Hematopoietic multipotent progenitor cell treated with erythropoietin and hydrocortisone succinate and interleukin-3 and kit ligand, for 8 days (in vitro differentiated cells): ENCODE measurements at places on chromosomes 11 and 22.

- peak; percentile 73 for DNase-seq
Measured at GRCh38 chr22:50252082-50253045, 1.3 kb upstream of the HDAC10 start.

GRCh38 chr11:99537681-99538080 is 516.9 kb downstream of the CNTN5 start:
- no peak for DNase-seq

- DNase-seq, result no peak
Measured at GRCh38 chr11:91850533-91851275, 373.9 kb upstream of the FAT3 start.

DNA sequence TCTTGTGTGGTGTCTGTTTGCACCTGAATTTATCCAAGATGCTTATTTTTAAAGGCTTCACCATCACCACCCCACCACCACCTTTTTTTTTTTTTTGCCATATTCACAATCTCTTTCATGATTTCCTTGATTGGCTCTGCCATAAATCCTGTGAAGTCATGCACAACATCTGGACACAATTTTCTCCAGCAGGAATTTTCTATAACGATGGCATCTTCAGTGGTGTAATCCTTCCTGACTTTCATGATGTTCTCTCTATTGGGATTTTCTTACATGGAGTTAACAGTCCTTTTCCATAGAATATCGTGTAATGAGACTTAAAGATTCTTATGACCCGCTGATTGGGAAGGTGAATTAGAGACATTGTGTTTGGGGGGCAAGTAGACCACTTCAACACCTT is 17.8 kb downstream of the ZFP91 start:
- DNase-seq, result no peak

DNA sequence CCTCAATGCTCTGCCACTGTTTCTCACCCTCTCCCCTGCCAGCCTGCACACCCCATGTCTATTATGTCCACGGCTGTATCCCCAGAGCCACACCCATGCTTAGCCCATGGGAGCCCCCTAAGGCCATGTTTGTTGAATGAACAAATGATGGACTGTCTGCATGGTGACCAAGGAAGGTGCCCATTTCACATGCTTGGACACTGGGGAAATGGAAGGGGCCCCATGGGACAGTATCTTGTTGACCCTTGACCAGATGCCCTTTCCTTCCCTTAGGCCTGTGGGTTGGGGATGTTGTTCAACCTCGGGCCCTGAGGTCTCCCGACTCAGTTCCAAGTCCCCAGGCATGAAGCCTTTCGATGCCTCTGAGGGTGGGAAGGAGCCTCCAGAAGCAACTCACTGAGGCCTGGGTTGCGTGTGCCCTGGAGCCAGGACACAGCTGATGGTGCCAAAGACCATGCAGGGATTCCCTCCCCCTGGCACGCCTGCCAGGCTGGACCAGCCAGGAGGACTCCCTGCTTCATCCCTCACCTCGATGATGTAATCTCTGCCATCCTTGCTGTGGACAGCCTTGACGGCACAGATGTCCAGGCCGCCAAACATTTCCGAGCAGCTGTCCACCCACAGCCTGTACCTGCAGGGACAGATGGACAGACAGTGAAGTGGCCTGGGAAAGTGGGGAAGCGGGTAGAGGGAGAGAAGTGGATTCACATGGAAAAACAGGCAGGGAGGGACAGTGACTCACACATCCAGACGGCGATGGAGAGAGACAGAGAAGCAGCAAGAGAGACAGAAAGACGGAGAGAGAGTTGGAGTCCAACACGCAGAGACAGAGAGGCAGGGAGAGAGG is 58.9 kb downstream of the FBXO7 start:
- DNase-seq, result no peak

- DNase-seq, result peak; percentile 72
Measured at GRCh38 chr11:34926101-34926830, 9.8 kb downstream of the PDHX start.

DNA sequence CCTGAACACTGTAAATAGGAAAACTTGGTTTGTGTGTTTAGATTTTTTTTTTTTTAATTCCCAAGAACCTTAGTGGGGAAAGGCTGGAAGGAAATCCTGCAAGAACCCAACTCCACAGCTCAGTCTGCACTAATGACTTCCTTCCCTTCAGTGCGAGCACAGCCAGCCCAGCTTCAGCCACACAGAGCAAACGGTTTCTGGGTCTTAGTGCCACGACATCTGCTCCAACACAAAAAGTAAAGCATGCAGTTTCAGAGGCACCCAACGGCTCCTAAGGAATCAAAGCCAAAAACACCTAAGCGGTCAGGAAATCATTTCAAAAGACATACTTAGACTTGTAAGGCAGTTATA is 236.1 kb downstream of the TTC28 start:
- peak; percentile 11 for DNase-seq

DNA sequence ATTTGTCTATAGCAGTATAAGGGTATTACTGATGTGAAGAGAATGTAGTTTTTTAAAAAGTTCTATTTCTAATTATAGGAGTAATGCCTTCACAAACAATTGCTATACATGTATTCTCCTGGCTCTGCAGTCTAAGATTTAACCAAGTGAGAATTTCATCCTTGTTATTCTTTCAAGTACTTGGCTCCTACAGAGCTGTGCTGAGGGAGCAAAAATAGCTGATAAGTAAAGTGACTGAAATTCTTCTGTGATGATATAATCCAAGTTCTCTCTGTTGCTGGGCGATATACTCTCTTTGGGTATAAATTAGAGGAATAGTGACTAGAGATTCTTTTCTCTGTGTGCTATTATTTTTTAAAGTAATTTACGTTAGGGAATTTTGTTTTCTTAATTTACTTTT is 68.0 kb downstream of the PGR start:
- DNase-seq, result no peak

- no peak for DNase-seq
Measured at GRCh38 chr11:115941044-115941443, 436.8 kb upstream of the CADM1 start.

- peak; percentile 64 for DNase-seq
Measured at GRCh38 chr22:32475468-32476010, 928 bp downstream of the FBXO7 start.

GRCh38 chr11:64762277-64762673 is 2.5 kb upstream of the PYGM start:
- no peak for DNase-seq

DNA sequence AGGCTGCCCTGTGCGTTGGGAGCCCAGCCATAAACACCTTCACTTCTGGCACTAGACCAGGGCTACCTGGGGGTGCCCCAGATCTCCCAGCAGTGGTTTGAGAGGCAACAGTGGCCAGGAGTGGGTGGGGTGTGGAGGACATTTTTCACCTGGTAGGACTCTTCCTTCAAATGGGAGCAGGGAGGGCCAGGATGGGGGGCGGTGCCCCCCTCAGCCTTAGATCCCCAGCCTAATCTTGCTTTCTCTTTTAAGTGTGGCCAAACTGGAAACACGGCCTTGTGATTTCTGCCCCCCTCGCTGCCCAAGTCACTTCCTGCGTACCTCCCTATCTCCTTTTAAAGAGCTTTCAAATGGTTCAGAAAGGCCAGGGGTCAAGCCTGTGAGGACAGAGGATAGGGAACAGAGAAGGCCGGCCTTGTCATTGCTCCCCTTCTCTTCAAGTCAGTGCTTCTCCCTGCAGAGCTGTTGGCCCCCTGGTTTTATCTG is 800 bp downstream of the KCNJ5 start:
- no peak for DNase-seq

GRCh38 chr11:36149538-36150242 is 139.5 kb downstream of the COMMD9 start:
- DNase-seq, result peak; percentile 94

GRCh38 chr11:3955299-3955665 is 99.8 kb downstream of the STIM1 start:
- no peak for DNase-seq

DNA sequence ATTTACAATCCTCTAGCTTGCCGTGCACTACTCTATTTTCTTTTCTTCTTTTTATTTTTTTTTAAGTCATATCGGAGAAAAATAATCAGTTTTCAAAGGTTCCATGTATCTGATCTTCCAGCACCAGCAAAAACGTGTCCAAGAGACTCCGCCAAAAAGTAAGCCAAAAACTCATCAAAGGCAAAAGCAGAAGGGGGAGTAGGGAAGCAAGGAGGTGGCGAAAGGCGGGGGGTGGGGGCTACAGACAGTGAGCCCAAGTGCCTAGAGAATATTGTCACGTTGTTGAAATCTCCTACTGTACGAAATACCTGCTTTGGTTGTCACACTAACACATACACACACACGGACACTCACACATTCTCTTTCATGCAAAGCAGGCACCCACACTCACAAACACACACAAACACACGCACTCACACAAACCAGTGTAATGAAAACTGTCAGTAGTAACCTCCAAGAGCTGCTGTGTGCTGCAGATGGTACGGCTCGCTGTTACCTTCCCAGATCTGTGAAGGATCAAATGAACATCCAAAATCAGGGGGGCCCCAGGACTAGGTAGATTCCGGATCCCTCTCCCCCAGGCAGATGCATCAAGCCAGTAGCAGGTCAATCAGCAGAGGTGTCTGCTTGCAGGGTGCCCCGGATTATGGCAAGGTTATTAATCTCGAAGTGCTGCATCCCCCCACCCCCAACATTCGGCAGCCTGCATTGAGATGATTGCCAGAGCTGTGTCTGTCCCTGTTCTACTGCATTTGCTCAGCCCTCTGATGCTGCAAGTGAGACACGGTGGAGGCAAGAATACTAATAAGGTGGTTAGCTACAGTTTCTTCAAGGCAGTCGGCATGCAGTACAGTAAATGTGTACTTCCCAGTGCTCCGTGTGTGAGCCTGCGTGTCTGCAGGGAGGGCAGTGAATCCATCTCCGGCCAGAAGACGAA is at the start of gene LRRC4C:
LRRC4C (minus strand) TSS at position 188 of the 937 bp plus-strand sequence.
- no peak for DNase-seq

- DNase-seq, result no peak
Measured at GRCh38 chr11:119491753-119492510, 69.0 kb upstream of the THY1 start.

DNA sequence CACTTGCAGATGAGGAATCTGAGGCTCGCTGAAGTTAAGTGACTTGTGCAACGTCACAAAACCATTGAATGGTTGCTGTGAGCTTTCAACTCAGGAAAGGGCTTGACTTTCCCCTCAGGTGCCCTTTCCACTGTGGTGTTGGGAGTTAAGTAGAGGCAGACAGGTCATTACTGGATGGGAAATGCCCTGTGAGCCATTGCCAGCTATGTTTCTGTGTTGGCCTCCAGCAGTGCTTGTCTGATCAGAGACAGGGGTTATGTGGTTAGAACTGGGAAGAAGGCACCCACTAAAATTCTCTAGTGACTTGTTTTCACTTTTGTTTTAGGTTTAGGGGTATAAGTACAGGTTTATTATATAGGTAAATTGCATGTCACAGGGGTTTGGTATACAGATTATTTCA is 96.6 kb downstream of the FDX1 start:
- no peak for DNase-seq

DNA sequence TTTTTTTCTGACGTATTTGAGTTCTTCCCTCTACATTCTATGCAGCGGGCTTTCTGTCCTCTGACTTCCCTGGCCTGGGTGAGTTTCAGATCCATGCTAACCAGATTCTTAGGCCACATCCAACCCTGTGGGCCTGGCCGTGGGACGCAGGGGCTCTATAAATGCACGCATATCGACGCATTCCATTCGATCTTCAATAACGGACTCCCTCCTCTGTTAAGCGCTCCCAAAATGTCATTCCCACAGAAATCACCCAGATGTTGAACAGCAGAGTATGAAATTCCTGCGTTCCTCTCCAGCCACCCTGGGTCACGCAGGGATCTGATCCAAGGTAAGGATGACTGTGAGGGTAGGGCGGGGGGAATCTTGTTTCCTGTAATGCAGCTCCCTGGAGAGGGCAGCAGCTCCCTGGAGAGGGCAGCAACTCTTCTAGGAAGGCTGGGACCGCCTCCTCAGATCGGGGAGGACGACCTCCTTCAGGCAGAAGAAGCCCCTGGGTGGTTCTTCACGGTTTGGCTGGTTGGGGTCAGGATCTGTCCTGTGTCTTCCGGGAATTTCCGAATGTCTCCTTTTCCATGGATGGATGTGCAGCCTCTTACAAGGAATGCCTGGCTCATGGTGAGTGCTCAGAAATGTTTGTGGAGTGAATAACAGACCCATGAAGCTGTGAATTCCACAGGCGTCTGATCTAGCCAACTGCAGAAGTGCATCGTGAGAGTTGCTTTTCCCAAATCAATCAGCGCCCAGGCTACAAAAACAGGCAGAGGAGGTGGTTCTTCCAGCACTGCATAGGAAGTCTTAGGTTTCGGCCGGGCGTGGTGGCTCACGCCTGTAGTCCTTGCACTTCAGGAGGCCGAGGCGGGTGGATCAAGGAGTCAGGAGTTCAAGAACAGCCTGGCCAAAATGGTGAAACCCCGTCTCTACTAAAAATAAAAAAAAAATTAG is 12.2 kb downstream of the MRGPRD start:
- DNase-seq, result no peak

GRCh38 chr22:36731916-36732315 is 28.4 kb upstream of the CACNG2 start:
- DNase-seq, result no peak

GRCh38 chr11:94880216-94880615 is 93.1 kb downstream of the CWC15 start:
- no peak for DNase-seq

DNA sequence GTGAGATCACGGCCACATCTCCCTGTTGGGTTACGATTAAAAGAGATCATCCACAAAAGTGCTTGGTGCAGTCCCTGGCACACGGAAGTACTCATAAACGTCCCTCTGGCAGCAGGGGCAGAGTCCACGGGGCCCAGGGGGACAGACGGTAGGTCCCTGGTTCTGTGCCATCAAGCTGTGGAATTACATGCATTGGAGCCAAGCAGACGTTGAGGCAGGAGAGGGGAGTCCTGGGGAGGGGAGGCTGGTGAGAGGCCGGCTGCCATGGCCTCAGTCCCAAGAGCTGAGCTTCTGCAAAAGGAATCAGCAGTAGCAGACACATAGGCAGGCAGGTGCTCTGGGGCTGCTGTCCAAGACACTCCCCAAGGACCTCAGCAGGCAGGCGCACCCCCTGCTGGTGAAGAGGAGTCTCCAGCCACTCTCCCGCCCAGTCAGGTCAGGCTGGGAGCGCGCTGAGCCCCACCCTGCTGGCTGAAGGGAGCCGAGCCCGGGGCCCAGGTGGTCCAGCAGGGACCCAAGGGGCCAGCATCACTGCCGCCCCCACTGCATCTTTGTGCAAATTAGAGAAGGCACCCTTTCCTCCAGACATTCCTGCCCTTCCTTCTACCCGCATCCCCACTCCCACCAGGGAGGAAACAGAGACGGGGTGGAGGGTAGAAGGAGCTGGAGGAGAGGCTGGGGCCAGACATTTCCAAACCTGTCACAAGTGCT is 7.6 kb upstream of the KCTD17 start:
- DNase-seq, result peak; percentile 83

DNA sequence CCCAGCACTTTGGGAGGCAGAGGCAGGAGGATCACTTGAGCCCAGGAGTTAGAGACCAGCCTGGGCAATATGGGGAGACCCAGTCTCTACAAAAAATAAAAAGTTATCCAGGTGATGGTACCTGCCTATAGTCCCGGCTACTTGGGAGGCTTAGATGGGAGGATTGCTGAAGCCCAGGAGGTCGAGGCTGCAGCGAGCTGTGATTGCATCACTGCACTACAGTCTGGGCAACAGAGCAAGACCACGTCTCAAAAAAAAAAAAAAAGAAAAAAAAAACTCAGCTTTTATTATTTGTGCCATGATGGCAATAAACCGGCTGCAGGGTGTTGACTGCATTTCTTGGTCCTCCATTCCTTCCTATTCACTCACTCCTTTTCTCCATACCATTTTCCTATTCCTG is 33.6 kb upstream of the TFIP11 start:
- DNase-seq, result no peak
